Cerebellar nuclear complex (tissue), 1 donor: ENCODE measurements at places on chromosomes 16 and 17.

DNA sequence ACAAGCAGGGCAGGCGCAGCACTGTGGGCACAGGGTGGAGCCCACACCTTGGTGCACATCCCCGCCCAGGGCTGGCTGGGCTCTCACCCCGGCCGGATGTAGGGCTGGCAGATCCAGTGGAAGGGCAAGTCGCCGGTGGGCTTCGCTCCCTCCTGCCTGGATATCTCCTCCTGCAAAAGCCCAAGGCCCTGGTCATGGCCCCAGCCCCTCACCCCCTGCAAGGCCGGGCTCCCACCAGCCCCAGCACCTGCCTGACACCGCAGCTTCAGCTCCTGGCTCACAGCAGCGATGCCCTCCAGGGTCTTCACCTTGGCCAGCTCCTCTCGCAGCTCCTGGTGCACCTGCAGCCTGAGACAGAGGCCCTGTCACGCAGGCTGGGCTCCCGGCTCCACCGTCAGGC lies 5.0 kb downstream of the DUS1L start:
- no peak for DNase-seq

DNA sequence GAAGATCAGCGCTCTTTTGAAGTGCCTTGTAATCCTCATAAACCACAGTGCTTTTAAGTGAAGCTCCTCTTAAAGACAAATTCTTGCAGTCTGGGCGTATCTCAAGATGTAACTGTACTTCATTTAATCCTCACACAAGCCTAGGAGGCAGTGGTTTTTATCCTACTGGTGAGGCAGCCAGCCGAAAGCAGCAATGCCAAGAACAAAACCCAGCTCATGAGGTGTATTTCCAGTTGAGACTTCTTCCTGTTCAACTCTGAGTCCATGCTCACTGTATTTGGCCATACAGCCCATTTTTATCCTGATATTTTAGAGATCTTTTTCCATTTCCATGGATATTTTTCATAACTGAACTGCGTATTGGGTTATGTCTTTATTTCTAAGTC lies 13.7 kb downstream of the CTRB2 start:
- DNase-seq = no peak

DNA sequence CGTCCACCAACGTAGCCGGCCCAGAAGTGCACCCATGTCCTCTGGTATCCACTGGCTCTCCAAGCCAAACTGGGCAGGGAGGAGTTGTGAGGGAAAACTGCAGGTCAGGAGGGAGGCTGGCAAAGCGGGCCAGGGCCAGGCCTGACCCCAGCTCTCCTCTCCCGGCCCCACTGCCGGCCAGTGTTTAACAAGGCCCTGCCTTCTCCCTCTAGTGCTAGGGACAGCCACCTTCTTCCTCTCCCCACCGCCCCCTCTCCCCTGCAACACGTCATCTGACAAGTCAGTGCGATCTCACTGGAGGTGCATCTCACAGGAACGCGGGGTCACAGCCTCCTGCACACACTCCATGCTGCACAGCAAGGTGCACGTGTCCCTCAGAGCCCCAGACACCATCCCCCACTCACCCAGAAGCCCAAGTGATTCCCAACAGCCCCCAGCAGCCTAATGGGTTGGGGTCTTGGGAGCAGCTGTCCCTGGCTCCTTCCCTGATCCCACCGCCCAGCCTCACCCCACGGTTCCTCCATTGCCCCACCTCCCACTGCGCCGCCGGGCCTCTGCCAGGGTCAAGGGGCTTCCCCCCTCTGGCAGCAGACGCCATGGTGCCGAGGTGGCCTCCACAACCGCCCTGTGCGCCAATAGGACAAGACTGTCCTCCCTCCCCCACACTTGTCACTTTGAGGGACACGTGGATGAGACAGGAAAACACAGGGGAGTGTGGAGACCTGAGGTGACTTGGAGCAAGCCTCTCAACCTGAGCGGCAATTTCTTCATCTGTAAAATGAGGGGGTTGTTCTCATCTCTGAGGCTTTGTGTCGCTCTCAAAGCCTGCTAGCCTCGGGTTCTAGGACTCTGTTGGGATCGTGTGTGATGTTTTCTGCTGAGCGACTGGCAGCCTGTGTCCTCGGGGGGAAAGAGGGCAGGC lies 1.1 kb upstream of the ACE start:
- DNase-seq = no peak

DNA sequence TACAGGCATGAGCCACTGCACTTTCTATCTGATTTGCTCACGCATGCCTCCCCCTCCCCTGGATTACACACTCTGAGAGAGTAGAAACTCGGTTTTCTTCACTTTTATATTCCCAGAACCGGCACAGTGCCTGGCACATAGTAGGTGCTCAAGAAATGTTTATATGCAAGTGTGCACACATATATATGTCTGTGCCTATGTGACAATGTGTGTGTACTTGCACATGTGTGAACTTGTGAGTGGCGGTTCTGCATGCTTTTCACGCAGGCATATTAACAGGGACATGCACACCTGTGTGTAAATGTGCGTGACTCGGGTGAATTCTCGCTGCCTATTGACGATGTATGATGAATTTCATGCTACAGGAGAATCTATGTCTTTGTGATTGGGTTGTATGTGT lies 22.1 kb upstream of the IL21R start:
- DNase-seq = no peak

- no peak for DNase-seq
Measured at GRCh38 chr16:75256696-75257343, 5.4 kb upstream of the BCAR1 start.

DNA sequence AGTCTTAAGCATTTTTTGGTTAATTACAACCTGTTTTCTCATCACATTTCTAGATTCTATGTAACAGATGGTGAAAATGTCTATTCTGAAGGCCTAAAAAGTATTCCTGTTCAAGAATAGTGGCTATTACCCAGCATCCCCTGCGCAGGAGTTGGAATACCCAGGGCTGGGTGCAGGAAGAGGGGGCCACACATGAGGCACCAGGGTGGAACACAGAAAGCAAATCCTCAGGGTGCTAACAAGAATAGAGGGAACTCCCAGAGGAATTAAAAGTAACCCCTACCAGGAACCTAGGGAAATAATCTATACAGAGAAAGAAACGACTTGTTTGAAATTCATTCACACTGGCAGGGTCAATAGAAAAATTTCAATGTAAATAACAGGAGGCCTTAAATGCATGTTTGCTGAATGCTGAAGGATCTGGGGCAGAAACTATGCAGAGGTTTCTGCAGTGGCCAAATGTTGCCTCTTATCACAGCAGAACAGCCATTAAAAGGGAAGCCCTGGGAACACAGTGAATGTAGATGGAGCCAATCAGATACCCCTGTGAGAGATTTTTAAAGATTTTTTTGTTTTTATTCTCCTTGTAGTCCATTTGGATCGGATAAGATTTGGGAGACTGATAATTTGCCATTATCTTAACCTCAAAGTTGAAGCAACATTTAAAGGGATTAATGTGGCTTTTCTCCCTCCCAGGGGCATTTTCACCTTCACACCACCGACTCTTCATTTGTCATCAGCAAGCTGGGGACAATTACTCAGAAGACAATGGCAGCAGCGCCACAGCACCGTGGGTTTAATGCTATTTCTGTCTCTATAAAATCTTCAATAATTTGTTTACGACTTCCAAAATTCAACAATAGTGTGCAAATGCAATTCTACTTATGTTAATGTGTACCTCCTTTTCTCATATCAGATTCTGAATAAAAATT lies 196.0 kb upstream of the PSMD7 start:
- DNase-seq = no peak
